Left ventricle myocardium inferior (tissue), 1 donor: ENCODE measurements at places on chromosomes 1 and 21.

- peak; percentile 23 for DNase-seq
Measured at GRCh38 chr1:21622466-21623315, 46.5 kb downstream of the RAP1GAP start.

DNA sequence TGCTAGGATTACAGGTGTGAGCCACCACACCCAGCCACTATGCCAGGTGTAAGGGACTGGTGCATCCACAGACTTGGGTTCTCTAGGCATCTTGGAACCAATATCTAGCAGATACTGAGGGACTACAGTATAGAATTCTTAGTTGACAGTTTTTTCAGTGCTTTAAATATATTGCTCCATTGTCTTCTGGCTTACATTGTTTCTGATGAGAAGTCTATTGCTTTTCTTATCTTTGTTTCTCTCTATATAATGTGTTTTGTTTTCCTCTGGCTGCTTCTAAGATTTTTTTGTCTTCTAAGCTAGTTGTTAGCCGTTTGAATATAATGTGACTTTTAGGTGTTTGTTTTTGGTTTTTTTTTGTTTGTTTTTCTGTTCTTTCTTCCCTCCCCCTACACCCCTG, 13.5 kb downstream of the NUF2 start:
- no peak for DNase-seq

DNA sequence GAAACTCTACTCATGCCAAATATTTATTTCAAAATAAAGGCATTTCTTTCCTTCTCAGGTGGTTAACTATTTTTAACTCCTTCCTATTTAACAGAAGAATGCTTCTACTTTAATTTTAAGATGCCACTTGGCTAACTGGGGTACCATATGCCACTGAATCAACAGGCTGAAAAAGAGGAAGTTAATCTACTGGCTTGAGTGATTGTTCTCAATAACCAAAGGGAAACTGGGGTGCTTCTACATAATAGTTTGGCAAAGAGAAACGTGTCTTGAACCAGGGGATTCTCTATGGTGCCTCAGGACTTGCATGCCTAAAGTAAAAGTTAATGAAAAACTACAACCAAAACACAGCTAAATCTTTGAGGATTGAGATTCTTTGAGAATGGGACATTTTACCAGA, 142.6 kb downstream of the DENND1B start:
- no peak for DNase-seq

- no peak for DNase-seq
Measured at GRCh38 chr1:100147875-100148274, 14.9 kb downstream of the TRMT13 start.

- DNase-seq = no peak
Measured at GRCh38 chr1:51295926-51296325, 34.4 kb downstream of the TTC39A start.

- no peak for DNase-seq
Measured at GRCh38 chr1:99758073-99758511, 8.3 kb downstream of the FRRS1 start.

DNA sequence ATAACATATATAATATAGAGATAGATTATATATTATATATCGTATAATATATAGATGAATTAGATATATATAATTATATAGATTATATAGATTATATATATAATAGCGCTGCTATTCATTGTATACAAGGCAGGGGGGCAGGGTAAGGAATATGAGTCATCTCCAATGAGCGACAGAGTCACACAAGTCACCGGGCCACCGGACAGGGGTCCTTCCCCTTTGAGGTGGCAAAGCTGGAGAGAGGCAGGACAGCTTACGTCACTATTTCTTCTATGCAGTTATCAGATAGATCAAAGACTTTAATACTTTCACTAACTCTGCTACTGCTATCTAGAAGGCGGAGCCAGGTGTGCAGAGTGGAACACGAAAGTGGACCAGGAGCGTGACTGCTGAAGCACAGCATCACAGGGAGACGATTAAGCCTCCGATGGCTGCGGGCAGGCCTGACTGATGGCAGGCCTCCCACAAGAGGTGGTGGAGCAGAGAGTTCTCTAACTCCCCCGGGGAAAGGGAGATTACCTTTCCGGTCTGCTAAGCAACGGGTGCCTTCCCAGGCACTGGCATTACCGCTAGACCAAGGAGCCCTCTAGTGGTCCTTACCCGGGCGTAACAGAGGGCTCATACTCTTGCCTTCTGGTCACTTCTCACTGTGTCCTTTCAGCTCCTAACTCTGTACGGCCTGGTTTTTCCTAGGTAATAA, 2154.7 kb downstream of the MRPL39 start:
- DNase-seq = no peak

- no peak for DNase-seq
Measured at GRCh38 chr1:58318157-58319005, 228.1 kb downstream of the OMA1 start.

DNA sequence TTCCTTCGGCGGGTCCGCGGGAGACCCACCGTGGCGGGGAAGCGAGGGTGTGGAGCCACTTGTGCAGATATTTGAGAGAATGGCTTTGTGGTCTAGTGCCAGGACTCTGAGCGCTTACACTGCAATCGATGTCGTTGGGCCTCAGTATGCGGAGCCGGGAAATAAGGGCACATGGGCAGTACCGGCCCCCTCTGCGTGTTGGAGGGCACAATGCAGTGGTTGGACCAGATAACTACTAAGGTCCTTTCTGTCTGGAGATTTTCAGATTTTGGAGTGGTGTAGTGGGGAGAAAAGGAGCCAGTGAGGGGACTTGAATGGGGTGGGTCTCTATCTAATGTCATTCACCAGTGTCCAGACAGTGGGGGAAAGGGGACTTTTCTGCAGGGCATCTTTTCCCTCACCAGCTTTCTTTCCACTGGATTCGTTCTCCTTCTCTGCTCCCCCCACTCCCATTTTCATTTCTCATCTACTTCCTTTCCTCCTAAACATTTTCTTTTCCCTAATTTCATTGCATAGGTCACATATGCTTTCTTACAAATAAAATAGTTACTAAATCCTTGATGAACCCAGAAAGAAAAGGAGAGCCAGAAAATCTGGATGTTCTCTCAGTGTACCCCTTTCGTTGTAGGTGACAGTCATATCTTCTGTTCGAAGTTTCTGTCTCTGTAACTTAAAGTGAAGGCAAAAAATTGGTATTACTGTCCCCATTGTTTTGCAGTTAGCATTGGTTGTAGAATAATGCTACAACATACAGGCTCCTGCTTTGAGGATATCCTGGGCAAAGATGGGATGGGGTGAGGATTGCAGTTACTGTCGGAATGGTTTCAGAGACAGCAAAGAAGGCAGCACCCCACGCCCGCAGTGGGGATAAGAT, 1.4 kb downstream of the ATF3 start:
- DNase-seq = no peak

DNA sequence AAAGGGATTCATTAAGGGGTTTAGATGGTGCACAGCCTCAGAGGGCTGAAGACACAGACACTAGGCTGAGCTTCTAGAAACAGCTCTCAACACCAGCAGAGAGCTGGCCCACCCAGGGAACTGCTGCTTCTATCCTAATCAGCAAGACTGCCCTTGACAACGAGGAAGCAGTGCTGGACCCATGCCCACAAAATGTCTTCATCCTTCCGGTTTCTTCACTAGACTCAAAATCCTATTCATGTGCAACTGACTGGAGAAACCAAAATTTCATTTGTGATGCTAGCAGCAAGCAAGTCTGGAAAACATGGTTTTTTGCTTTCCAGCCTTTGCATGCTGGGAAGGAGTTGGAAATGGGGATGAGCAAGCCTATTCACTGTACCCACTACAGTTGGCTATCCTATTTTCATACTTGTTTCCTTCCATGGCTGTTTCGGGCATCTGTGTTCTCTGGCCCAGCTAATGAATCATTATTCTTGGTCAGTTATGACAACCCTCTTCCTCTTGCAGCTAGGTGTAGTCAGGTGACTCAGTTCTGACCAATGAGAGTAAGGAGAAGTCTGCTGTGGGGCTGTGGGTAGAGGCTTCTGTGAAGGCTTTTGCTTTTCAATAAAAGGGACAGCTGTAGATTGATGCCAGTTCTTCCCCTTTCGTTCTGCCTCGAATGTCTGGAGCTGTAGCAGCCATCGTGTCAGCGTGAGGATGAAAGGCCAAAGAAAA, 14.6 kb upstream of the TMEM61 start:
- DNase-seq = peak; percentile 55

DNA sequence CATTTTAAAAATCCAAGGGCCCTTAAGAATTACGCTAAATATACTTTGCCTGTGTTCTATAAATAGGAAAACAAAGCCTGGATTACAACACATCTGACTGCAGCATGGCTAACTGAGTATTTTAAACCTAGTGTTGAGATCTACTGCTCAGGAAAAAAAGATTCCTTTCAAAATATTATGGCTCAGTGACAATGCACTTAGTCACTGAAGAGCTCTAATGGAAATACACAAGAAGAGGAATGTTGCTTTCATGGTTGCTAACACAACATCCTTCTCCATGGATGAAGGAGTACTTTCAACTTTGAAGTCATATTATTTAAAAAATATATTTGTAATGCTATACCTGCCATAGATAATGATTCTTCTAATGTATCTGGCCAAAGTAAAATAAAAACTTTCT, 248.3 kb upstream of the NEGR1 start:
- DNase-seq = no peak

GRCh38 chr1:164263540-164263939, 295.4 kb upstream of the PBX1 start:
- no peak for DNase-seq

DNA sequence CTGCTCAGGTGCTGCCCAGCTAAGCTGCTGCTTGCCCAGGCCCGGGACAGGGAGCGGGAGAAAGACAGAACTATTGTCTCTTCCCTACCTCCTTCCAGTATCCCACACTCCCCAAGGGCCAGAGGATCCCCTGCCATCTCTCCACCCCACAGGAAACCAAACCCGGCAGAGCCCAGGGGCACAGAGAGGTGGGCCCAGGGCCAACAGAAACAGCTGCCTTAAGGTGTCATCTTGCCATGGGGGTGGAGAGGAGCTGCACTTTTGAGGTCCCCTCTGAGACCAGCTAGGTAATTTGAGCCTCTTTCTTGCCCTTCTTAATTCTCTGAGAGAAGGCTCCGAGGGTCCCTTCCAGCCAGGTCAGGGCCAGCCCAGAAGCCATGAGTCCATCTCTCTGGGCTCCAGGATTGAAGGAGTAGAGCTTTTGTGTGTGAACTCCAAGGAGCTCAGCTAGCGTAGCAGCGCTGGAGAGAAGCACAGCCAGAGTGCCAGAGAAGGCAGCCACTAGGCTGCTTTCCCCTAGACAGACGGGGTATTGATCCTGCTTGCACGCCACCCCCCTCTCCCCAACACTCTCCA, 9.7 kb upstream of the GPR61 start:
- no peak for DNase-seq

GRCh38 chr1:159752135-159752580, 28.6 kb upstream of the DUSP23 start:
- peak; percentile 33 for DNase-seq

GRCh38 chr1:23074012-23074411, 54.7 kb downstream of the KDM1A start:
- DNase-seq = no peak

DNA sequence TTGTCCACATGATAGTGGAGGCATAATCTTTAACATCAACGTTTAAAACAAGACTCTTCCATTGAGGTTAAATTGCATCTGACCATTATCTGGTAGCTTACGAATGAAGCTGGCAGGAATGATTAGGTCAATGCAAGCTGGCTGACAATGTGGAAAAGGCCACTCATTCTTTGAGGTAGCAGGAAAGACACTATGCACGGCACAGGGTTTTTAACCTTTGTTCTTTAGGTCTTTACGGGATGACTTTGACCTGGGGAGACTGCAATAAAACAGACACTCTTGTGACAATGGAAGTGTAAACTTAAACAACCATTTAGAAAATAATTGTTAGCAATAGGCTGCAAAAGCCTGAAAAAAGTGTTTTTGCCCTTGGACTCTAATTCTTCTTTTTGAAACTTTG, 193.8 kb upstream of the FOXD3 start:
- DNase-seq = no peak

DNA sequence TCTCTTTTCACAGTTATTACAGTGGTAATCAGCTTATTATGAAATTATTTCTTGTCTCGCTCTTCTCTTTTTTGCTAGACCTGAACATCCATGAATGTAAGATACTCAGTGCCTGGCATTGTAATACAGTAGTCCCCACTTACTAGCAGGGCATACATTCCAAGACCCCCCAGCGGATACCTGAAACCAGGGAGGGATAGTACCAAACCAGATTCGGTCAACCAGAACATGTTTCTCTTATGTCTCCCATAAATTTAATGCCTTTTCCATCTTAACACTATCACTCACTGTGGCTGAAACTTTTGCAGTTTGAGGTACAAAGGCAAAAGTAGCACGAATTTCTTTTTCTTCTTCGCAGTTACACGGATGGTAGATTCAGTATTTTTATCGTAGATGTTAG, 24.6 kb upstream of the B3GALT2 start:
- DNase-seq = no peak

DNA sequence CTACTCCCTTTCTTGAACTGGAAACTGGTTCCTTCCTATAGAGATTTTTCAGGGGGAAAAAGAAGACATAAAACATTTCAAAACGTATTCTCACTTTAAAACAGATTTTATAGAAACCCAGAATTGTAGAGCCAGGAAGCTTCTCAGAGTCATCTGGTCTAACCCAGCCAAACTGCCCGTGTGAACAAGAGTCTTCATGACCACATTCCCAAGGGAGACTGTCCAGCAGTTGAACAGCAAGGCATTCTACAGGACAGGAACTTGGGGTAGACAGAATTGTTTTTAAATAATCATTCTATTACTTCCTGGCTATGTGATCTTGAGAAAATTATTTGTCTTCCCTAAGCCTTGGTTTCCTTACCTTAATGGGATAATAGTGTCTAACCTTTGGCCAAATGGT, 163.5 kb upstream of the IVNS1ABP start:
- DNase-seq = no peak

DNA sequence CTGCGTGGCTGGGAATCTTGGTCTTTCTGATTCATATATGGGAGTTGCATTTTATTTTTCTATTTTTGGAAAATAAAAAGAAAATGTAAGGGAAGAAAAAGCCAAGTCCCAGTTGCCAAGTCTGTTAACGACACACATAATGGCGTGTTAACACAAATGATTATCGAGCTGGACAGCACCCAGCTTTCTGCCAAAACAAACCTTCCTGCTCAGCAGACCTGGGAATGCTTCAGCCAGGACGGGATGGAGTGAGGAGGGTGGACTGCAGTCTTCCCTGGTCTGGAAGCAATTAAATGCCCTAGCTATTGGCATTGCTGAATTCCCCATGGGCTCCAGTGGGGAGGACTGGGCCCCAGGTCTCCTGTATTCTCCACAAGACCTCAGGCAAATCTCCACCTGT, 184.2 kb upstream of the USP24 start:
- DNase-seq = no peak

GRCh38 chr1:24955161-24955560, 25.1 kb upstream of the RUNX3 start:
- no peak for DNase-seq
